Fibroblast of gingiva (primary cell): ENCODE measurements at places on chromosomes 12 and 14.

DNA sequence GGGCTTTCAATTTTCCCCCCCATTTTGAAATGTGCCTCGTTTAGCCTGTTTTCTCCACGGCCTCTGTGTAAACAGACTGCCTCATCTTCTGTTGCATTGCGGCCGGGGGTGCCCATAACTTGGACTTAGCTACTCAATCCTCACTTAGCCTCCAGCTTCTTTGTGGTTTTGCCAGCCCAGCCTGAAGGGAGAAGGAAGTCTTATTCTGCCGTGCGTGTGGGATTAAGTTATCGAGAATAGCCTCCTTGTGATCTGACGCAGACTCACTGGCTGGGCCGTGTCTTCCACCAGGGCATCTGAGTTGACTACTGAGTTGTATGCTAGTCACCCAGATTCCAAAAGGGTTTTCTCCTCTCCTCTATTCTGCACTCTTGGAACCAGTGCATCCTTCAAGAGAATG, 8.1 kb downstream of the PRKAB1 start:
- DNase-seq: no peak

DNA sequence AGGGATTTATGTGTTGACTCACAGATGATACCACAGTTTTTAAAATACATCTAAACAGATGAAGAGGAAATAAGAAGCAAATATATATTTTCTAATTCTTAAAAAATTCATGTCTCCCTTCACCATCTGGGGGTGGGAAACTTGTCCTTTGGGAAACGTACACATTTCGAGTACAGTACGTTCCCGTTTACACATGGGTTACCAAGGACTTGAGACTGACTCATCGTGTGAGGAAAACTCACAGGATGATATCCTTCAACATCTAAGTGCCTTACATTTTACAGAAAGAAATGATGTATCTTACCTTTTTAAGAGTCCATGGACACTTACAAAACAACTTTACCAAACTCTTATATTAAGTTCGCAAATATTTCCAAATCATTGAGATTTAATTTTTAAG, 16.0 kb upstream of the FBLN5 start:
- DNase-seq: peak; percentile 78

DNA sequence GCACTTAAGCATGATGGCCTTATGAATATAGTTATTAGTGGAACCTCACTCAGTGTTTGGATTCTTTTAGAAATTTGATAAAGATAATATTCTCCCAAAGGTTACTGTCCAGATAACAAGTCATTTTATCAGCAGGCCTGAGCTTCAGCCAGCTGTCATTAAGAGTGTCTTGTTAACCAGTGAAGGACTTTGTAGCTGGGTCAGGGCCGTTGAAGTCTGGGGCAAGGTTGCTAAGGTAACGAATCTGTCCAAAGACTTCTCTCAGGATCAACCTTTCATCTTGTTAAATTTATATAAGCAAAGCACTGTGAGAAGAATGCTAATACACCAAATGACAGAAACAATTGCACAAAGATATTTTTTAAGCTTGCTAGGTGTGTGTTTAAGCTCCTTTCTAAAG, 271.3 kb upstream of the TMPO start:
- DNase-seq: no peak

- DNase-seq: no peak
These were observed 89.8 kb downstream of the DICER1 start for GRCh38 chr14:95067526-95067925.

DNA sequence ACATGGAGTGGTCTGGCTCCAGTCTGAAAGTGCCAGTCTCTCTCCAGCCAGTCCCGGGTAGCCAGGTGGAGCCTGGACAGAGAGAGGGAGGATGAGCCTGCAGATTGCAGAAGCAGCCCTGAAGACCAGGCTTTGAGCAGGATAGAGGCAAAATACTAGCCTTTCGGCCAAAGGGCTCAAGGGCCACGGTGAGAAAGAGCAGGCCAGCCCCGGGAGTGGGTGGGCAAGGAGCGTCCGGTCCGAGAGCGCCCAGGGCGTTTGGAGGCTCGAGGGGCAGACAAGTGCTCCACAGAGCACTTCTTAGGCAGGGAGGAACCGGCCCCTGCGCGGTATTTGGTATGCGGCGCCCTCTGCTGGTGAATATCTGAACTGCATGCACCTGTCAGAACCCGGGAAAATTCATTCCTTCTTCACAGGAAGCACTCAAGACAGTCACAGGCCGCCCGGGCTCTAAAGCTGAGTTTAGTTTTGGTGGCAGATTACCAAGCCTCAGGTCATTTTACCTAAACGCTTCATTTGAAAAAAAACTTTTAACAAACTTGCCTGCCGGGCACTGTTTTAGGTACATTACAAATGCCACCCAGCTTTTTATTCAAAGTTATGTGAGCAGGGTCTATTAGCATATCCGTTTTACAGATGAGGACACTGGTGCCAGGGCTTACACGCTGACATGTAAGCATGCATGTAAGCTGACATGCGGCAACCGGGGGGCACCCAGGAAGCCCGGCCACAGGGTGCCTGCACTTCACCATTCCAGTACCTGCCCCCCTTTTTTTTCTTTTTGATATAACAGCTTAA, 21.0 kb upstream of the PSMC1 start:
- peak; percentile 14 for DNase-seq

GRCh38 chr12:83622205-83622604, 935.5 kb downstream of the TMTC2 start:
- DNase-seq: no peak

DNA sequence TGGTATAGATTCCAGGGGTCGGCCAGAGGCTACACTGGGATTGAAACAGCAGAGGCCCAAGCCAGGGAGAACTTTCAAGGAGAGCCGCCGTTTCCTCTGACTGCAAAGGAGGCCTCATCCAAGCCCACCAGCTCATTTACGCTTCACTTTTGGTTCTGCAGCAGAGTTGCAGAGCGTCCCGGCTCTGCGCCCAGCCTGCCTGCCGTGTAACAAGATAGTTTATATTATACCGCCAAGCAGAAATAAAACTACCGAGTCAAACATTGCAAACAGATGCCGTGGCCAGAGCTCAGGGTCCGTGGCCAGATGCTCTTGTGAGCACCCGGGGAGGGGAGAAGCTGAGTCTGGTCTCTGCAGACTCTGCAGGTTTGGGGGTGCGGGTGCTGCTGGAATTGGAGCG, 60.7 kb upstream of the TBX3 start:
- peak; percentile 81 for DNase-seq

DNA sequence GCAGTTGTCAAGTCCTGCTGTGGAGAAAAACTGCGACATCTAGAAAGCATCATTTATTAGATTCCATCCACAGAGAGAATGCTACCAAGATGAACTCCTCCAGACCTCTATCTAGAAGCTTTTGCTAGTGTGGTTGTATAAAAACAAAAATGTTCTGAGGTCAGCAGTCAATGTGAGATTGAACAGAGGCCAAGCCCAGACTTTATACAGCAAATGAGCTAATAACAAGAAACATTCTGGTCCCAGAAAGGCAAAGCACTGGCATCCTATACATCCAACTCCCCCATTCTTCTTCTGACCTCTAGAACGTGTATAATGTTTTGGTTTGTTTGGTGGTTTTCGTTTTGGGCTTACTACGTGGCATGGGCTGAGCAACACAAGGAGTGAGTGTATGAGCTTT, 26.7 kb upstream of the RIN3 start:
- DNase-seq: no peak

DNA sequence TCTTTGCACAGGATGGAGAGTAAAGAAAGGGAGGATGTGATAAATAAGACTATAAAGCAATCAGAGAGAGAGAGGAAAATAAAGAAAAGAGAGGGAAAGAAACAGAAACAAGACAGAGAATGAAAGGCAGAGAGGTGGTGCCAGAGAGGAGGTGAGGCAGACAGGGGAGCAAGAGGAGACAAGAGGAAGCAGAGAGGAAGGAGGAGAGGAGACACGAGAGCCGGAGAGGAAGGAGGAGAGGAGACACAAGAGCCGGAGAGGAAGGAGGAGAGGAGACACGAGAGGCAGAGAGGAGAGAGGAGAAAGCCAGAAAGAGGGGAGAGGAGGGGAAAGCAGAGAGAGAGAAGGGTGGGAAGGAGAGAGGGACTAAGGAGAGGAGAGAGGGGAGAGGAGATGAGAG, 125.2 kb downstream of the PAPOLA start:
- no peak for DNase-seq

DNA sequence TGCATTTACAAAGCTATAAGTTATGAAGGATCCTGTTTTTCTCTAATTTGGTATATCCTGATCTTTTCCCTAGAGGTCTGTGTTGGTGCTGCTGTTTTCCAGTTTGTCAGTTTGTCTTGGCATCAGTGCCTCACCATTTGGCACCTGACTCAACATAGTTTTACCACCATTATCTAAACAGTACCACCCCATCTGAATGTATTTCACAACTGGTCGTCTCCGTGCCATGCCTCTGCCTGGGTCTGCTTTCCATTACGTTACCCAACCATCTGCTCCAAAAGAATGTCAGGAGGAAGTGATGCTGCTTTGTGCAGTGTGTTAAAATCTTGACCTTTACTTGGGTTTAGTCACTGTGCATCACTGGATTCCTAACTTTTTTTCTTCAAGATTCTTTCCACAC, 129.3 kb upstream of the RASSF8 start:
- DNase-seq: peak; percentile 100

DNA sequence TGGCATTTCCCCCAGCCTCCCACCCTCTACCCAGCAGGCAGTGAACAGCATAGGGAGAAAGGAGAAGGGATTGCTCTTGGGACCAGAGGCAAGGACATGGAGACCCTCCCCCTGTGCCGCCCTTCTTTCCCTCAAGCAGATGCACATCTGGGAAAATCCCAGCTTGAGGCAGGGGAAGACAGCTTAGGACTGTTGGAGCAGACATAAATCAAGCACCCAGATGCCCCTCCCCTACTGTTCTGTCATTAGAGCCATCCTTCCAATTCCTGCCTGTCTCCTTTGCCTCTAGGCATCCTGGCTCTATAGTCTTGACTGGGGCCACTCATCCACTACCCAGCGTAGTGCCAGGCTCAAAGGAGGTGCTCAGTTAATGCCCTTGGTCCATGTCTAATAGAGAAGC, 7.5 kb upstream of the CISTR start:
- DNase-seq: no peak

- DNase-seq: no peak
These were observed 30.9 kb upstream of the PCED1B start for GRCh38 chr12:47048541-47048940.

GRCh38 chr12:96208801-96209549, 14.8 kb downstream of the ELK3 start:
- no peak for DNase-seq

DNA sequence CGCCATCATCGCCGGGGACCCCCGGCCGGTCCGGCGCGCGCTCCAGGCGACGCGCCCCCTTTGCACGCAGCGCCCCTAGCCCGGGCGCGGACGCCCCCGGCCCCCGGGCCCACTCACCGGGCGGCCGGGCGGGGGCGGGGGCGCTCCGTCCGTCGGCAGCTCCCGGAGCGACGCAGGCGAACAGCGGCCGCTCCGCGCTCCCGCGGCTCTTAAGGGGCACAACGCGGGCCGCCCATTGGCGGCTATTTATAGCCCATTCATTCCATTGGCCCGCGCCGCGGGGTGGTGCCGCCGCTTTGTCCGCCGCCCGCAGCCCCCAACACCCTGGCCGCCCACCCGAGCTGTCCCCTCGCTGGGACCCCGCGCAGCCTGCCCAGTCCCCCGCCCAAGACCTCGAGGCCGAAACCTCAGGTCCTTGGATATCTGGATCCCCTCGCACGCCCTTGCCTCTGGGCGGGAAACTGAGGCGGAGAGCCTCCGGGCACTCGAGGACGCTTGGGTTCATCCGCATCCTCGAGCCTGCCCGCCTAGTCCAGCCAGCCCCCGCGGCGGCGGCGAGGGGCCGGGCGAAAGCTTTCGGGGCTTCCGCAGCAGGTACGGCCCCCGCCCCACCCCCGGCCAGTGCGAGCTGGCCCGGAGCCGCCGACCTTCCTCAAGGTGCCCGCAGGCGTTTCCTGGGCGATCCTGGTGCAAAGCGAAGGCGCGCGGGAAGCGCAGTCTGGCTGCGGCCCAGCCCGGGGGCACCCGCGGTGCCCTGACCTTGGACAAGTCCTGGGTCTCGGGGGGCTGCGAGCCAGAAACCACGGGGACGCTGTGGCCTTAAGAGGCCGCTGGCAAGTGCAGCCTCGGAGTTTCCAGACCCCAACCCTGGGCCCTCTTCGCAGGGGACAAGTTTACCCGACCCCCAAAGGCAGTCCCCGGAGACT, at the start of gene CKB:
CKB (minus strand) TSS at position 182 of the 926 bp plus-strand sequence. CDS start 337 bp downstream, outside the sequence.
- peak; percentile 44 for DNase-seq

- DNase-seq: no peak
These were observed 1209.5 kb downstream of the SLC16A7 start for GRCh38 chr12:60805364-60805763.

GRCh38 chr12:6866920-6867412, 365 bp upstream of the TPI1 start:
- DNase-seq: no peak

DNA sequence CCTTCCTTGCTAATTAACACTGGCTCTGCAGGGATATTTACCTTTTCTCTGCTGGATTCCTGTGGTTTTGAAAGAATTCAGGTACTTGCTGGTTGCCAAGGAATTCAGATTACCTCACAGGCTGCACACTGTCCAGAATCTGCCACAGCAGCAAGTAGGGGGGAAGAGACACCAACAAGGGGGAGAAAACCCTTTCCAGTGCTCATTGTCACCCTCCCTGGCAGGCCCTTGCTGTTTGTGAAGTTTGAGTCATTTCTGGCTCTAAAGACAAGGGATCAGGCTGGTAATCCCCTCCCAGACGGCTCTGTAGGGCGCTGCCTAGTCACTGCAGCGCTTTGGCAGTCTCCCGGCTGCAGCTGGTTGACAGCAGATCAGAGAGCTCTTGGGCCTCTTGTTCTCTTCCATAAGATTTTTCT, 50.8 kb downstream of the TTLL5 start:
- DNase-seq: peak; percentile 77

DNA sequence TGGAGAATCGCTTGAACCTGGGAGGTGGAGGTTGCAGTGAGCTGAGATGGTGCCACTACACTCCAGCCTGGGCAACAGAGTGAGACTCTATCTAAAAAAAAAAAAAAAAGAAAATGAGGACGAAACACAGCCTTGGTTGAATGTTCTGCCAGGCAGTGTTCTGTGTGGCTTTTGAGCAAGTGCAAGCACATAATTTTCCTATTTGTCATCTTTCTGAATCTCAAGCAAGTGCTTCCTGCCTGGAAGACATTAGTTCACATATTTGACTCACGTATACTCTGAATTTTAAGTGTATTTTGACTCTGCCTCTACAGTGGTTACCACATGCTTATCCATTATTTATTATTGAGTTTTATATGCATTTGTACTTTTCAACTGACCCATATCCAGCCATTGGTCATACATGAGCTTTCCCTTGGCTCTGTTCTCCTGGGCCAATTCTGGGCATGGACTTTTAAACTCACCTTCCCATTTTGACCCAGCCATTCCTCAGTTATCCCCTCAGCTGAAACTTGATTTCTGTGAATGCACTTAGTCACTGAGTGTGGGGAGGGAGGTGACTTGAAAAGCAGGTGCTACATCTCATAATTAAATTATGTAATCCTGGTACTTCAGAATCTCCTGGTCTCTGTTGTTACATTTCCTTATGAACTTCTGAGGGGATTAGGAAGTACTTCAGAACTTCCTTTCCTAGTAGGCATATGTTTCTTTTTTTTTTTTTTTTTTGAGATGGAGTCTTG, 8.1 kb downstream of the OR10G2 start:
- no peak for DNase-seq
